ENCODE measurements at places on chromosomes 4 and X.
A peak's percentile ranks its signal among the peaks of the same experiment; 100 is the strongest.

DNA sequence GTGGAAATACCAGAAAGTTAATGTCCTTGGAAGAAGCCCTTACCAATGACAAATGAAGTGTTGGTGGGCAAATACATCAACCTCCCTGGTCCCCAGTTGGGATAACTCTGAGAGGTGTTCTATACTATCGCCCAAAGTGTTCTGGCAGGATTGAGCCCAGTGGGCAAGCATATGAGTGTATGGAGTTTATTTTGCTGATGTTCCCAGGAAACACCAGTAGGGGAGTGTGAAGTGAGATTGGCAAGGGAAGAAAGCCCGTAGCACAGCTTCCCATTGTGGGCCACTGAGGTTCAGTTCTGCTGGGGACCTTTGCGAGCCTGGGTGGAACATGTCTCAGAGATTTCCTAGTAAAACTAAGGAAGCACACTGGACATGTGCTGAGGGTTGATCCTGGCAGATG, 65.1 kb downstream of the ARHGAP6 start:
- no peak for DNase-seq

- DNase-seq = no peak
Observed at GRCh38 chr4:130576218-130576617, 1480.3 kb downstream of the C4orf33 start.

- DNase-seq = no peak
Observed at GRCh38 chr4:85919200-85919887, 440.5 kb downstream of the MAPK10 start.

- no peak for DNase-seq
Observed at GRCh38 chr4:41628936-41629335, 91.0 kb downstream of the LIMCH1 start.

GRCh38 chr4:125388613-125389012, 73.9 kb downstream of the FAT4 start:
- DNase-seq = no peak

GRCh38 chrX:14875624-14876023, 2.4 kb downstream of the MOSPD2 start:
- no peak for DNase-seq

GRCh38 chr4:38160487-38161207, 200.4 kb downstream of the PTTG2 start:
- peak; percentile 38 for DNase-seq

GRCh38 chrX:68183612-68184214, 249.6 kb downstream of the OPHN1 start:
- no peak for DNase-seq

- no peak for DNase-seq
Observed at GRCh38 chr4:19025031-19025430, 1003.5 kb upstream of the LCORL start.

- DNase-seq = no peak
Observed at GRCh38 chrX:137195296-137195695, 161.5 kb upstream of the GPR101 start.

DNA sequence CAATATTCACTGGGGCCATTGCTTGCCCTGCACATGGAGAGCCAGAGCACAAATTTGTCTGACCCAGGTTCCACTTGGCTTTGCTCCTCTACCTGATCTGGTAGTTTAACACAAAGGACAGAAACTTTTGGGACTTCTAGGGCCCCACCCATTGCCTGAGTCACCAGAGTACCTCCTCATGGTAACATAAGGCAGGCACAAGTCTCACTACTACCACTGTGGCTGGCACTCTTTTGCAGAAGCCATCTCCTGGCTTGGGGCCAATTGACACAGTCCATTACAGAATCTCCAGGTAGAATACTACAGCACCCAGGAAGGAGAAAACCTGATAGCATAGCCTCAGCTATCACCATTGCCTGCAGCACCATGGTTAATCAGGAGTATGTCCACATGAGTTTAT, 52.6 kb upstream of the NAP1L2 start:
- DNase-seq = no peak

- no peak for DNase-seq
Observed at GRCh38 chr4:101689220-101689619, 101.3 kb upstream of the BANK1 start.

DNA sequence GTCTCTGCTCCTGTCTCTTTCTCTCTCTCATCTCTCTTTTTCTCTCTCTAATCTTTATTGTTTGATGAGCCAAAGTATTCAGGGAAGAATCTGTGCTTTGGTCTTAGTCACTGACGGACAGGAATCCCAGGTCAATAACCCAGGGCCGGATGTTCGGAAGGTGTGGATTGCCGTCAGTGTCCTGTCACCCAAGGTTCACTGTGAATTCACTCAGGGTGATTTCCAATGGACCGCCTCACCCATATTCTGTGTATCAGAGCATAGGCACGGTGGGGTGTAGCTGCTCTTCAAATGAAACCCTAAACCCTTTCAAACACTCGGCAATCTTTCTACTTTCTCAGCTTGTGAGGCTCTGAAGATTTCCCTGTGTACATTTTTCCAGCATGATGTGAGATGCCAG, 144.6 kb upstream of the GPC4 start:
- DNase-seq = no peak

GRCh38 chr4:127578967-127579366, 53.8 kb upstream of the INTU start:
- DNase-seq = no peak

DNA sequence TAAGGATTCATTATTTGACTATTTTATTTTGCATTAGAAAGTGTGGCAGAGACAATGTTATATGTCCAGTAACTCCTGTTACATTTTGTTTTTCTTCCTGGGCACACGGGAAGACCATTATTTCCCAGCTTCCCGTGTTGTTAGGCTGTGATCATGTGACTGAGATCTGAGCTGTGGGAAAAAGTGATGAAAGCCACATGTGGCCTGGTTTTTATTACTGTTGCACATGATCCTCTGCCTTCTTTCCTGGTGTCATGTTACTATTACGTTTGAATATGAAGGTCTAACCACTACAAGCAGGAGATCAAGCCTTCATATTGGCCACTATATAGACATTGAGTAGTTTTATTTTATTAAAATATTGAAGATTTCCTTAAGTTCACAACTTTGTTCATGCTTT, 28.2 kb upstream of the MID1 start:
- DNase-seq = no peak
